ENCODE measurements at places on chromosomes 16 and 17.

GRCh38 chr16:30874244-30874820 is 19.5 kb downstream of the BCL7C start:
- DNase-seq = no peak

GRCh38 chr17:79251824-79252223 is 177.2 kb downstream of the ENGASE start:
- DNase-seq = no peak

DNA sequence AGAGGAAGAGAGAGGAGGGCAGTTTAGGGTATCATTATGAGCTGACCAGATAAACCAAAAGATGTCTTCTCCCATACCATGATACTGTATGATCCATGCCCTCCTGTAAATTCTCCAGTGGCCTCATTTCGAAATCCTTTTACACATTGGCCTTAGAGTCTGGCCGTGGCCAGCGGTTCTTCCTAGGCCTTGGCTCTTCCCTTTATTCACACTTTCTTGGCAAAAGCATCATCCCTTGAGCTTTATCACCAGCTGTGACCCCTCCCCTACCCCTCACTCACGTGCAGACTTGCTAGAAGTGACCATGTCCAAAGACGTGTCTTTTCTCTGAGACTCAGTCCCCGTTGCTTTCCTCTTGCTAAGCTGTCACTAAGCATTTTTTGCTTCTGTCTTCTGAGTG is 22.8 kb downstream of the KATNIP start:
- no peak for DNase-seq

DNA sequence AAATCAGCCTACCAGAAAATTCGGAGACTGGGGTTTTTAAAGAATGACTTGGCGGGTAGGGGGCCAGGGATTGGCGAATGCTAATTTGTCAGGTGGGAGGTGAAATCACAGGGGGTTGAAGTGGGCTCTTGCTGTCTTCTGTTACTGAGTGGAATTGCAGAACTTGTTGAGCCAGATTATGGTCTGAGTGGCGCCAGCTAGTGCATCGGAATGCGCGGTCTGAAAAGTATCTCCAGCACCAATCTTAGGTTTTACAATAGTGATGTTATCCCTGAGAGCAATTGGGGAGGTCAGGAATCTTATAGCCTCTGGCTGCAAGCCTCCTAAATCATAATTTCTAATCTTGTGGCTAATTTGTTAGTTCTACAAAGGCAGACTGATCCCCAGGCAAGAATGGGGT is 762 bp upstream of the RBL2 start:
- no peak for DNase-seq

GRCh38 chr17:40560592-40561293 is 4.5 kb downstream of the CCR7 start:
- DNase-seq = peak; percentile 84

DNA sequence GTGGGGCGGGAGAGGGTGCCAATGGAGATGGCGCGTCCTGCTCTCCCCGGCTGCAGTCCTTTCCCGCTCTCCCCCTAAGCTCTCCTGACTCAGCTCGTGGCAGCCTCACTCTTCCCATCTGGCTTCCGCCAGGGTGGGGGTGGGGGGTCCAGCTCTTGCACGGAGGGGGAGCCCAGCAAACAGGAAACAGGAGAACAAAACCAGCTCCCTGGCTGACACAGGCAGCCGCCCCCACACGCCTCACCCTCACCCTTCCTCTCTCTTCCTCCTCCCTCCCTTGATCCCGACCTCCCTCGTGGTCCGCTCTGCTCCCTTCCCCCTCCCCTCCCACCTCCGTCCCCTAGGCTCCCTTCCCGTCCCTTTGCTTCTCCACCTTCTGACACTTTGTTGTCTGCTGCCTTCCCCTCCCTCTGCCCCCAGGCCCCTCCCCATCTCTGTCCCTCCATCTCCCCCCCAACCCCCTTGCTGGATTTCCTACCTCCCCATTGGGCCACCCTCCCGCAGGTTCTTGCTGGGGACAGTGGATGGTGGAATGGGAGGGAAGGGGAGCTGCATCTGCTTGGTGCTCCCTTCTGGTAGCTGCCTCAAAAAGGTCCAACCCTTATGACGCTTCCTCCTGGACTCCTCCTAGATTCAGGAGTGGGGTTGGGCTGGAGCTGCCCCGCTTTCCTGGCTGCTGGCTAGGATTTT is 23.7 kb downstream of the ARHGAP23 start:
- DNase-seq = no peak

DNA sequence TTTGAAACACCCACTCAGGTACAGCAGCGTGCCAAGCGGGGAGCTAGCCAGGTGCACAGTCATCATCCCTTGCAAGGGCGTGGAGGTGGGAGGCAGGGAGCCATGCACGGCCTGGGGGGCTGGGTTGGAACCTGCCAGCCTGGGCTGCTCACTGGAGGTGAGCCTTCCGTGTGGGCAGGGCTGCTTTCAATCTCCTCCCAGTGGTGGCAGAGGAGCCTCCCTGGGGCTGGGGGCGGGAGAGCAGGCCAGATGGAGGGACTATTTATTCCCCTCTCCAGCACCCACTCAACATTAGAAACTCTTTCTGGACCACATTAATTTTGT is 90.3 kb downstream of the KATNIP start:
- no peak for DNase-seq
